Renal cortical epithelial cell (primary cell): ENCODE measurements at places on chromosomes 5 and 9.

DNA sequence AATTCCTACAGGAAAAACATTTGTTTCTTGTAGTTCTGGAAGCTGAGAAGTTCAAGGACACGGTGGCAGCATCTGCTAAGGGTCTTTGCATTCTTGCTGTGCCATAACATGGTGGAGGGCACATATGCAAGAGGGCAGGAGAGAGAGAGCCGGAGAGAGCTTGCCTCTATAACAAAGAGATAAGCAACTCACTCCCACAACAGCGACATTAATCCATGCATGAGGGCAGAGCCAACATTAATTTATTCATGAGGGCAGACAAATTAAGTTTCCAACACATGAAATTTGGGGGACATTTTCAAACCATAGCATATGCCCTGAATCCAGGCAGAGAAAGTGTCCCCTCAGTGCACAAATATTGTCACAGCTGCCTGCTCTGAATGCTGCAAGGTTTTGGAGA, 4.4 kb upstream of the GTF3C5 start:
- DNase-seq, result no peak

GRCh38 chr5:173882632-173883031, 5.5 kb upstream of the CPEB4 start:
- no peak for DNase-seq

GRCh38 chr9:10173561-10173960, 439.2 kb downstream of the PTPRD start:
- no peak for DNase-seq

DNA sequence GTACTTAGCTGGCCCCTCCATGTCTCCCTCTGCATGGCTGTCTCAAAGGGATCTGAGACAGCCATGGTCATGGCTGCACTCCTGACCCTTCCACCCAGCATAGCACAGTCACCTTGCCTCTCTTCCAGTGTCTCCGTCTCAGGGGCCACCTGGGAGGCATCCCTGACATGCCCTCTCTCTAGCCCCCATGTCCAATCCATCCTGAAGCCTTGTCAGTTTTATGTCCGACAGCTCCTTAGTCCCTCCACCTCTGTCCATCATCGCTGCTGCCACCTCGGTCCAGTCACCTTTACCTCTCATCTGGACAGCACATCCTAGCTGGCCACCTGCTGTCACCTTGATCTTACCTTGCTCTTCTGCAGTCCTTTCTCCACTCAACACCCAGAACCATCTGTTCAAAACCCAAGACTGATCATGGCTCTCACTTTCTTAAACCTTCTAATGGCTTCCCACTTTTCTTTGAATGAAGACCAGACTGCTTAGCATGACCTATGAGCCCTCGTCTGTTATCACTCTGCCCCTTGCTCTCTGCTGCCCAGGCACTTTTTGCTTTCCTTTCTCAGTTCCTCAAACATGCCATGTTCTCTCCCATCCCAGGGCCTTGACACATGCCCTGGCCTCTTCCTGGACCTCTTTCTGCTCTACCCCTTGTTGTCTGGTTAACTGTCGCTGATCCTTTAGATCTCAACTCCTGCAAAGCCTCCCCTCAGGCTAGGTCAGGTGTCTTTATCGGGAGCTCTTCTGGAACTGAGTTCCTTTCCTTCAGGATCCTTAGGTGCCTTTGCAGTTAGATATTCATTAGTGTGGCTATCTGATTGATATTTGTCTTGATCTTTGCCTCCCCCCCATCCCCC, 181.8 kb upstream of the PITX1 start:
- DNase-seq, result no peak

DNA sequence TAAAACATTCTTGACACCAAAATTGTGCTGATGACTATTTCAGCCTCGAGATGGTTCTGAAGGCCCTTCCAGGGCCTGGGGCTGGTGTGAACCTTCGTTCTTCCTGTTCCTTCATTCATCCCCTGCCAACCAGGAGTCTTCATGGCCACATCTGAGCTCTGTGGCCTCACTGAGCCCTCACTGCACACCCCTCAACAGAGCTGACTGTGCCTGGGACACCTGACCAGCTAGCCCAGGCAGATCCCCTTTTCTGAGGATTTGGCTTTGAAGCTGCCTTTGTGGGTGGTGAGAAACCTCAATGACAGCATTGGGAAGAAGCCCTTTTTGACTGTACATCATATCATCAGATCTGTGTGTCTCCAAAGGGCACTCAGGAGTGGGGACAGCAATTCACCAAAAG, 13.8 kb downstream of the AK8 start:
- no peak for DNase-seq

DNA sequence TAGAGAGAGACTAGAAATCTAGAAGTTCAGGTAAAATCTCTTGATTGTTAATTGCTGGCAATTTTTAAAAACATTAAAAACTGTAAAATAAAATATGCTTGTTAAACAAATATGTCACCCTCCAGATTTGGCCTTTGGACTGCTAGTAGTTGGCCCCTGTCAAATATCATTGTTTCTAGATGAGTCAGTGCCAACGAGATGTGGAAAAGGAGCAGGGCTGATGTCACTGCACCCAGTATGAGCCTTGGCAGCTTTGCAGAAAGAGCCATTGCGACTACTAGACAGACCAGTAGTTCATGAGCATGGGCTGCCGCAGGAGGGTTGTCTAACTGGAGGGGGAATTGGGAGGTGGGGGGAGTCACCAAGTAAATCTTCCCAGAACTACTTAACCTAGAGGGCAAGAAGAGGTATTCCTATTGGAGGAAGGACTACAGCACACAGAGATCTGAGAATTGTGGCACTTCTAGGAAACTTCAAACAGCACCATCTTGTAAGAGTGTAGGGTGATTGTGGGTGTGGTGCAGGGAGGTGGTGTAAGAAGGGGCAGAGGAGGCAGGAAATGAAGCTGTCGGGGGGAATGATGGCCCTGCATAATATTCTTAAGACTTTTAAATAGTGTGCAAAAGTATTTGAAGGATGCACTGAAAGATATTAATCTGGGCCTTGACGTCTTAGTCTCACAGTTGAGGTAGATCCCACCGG, 7.1 kb upstream of the DOCK2 start:
- peak; percentile 83 for DNase-seq

DNA sequence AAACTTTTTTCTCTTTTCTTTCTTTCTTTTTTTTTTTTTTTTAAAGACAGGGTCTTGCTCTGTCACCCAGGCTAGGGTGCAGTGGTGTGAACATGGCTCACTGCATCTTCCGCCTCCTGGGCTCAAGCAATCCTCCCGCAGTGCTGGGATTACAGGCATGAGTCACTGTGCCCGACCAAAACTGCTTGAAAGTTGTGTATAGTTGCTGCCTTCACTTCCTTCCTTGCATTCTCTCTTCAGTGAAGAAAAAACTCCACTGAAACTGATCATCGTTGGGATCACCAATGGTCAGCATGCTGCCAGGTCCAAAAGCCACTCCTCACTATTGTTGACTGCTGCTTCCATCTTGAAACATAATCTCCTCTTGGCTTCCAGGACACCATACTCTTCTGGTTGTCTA, 66.6 kb upstream of the CTNNA1 start:
- peak; percentile 62 for DNase-seq

DNA sequence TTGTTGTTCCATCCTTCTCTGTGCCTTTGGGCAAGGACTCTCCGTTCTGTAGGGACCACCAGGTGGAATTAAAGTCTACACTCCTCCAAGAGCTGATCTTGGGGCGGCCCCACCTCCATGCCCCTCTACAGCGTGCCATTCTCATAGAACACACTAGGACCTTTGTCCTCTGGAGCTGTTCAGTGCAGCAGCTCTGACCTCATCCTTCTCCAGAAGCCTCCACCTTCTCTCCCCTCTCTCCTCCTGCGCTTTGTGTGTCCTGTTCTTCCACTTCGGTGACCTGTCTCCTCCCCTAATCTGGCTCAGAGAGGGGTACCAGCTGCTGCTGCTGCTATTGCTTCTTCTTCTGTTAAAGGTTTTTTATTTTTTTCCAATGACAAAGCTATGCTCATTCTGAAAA, 1.8 kb upstream of the MACROH2A1 start:
- DNase-seq, result no peak

DNA sequence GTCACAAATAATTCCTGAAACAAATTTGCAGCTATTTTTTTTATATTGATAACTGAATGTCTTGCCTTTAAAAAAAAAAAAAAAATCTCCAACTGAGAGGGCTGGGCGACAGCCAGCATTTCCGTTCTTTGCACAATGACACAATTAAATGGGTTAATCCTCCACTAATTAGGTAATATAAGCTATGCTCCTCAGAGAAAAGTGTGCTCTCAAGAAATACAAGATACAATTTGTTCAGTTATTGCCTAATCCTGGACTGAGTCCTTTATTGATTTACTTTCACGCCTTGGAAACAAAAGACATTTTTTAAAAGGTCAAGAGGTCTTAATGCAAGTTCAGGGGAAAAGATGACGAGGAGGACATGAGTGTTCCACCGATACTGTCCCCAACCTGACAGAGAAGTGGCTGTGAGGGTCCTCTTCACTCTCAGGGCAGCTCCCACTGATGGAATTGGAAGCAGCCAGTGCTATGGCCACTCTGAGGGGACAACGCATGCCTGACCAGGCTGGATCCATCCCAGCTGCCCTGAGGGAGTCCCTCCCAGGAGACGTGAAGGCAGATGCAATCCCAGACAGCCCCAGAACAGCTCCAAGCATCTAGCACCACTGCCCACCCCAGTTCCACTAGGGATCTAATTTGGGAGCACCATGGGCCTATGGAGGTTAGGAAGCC, 220.7 kb downstream of the GNA14 start:
- DNase-seq, result peak; percentile 84

- DNase-seq, result peak; percentile 65
These were observed 119.7 kb upstream of the ABCA1 start for GRCh38 chr9:105047742-105048041.

- DNase-seq, result no peak
These were observed 3.5 kb downstream of the SLC34A3 start for GRCh38 chr9:137234055-137234697.
